Right forelimb (tissue), 1 donor: ENCODE measurements at places on chromosomes 2 and 18.

DNA sequence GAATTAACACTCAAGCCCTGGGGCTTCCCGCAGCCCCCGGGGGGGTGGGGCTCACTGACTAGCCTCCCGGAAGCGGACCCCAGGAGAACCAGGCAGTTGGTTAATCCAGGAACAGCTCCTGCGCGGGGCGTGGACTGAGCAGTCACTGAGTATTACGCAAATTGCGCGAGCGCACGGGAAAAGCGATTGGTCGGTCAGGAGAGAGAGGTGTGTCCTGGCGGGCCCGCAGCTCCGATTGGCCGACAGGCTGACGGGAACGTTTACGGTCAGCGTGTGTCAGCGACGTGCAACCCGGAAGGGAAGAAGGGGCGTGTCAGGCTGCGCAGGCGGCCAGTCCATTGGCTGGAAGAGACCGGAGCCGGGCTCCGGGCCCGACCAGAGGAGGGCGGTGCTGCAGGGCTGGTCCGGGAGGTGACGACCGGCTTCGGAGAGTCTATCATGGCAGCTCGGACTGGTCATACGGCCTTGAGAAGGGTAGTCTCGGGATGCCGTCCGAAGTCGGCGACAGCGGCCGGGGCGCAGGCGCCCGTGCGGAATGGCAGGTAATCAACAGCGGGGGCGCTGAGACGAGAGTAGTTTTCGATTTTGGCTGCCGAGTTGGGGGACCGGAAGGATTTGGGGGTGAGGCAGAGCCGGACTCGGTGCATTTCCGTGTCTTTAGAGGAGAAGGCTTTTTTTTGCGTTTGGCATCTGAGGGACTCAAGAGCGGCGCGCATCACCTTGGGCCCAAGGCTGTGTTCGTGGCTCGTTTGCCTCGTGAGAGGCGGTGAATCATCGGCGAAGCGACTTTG lies at the start of gene COQ10B:
COQ10B (plus strand) TSS at position 430 of the 791 bp plus-strand sequence; CDS start at position 439, 9 bp downstream.
- peak; percentile 99 for DNase-seq

DNA sequence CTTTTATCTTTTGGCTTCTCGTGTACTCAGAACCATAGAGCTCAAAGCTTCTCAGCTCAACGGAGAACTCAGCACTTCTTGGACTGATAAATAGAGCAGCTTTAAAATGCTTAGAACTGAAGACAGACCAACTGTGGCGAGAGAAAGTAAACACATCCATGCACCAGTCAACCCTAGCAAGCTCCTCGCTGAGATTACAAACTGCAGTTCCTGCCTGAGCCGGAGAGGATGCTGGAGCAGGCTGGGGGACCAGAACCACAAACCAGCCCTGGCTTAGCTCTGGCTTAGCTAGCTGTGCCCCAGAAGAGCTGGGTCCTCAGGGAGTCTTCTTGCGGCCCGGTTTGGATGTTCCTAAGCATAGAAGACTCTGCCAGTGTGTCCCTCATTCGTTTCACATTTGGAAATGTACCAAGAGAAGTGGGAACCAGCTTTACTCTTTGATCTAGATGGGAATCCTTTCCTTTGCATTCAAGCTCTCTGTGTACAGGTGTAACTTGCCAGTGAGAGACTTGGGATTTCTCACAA lies 5.6 kb downstream of the PAX8 start:
- DNase-seq, result no peak

- no peak for DNase-seq
Observed at GRCh38 chr2:158182676-158183295, 81.1 kb downstream of the UPP2 start.

GRCh38 chr18:47531717-47532116 lies 280.3 kb upstream of the SKOR2 start:
- DNase-seq, result no peak

GRCh38 chr2:209806318-209806717 lies 34.7 kb downstream of the UNC80 start:
- DNase-seq, result no peak

GRCh38 chr2:1546901-1547300 lies 133.6 kb downstream of the TPO start:
- no peak for DNase-seq

DNA sequence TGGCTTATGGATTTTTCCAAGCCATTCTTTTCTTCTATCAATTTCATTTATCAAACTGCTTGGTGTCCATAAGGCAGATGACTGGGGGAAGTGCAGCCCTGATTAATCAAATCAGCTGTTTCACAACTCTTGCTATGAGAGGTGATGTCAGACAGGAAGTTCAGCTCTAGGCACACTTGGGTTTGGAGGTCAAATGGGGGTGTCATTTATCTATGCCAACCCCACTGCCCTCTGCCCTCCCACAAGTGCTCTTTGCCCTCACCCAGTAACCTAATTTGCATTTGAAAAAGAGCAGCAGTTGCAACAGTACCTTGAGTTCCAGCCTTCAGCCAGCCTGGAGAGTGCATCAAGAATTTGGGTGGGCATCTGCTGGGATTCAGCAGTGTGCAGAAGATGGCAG lies 431.3 kb upstream of the SPRED2 start:
- DNase-seq, result no peak

DNA sequence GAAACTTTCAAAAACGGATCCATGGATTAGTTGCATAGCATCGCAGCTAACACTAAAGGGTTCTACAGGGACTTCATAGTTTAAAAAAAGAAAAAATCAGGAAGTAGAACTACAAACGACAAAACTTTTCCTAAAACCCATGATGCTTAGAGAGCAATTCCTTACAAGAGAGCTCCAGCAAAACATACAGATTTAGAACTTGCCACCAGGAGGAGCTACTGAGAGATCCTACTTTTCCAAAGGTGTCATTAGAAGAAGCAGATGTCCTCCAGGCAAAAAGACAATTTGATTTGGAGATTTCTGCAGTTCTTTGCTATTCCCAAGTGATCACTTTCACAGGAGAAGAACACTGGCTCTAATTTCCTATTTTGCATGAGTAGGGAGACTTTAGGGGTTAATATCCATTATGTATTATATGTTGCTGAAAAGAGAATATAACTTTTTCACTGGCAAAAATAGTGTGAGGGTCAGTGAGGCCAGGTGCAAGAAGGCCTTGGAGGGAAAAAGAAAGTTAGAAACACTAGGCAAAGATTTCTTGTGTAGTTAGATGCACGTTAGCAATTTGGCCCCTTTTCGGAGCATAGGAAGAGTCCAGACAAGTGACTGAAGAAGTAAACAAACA lies 436.2 kb downstream of the SUCLG1 start:
- DNase-seq, result no peak

DNA sequence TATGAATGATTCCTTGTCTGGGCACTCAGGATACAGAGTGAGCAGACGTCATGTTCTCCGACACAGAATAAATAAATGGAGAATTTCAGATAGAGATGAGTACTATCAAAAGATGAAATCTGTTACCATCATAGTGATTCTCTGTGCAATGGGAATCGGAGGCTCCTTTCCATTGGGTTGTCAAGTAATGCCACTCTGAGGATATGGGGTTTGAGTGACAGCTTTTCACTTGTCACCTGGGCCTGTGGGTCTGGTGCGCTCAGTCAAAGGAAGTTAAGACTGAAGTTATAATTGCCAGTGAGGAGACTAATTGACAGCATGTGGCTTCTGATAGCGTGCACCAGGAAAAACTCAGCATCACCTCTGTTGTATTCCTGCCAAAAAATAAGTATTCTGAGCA lies 387.2 kb downstream of the SOX11 start:
- no peak for DNase-seq

GRCh38 chr2:203533676-203534591 lies 1.2 kb downstream of the RAPH1 start:
- peak; percentile 58 for DNase-seq

- no peak for DNase-seq
Observed at GRCh38 chr2:107430006-107430405, 396.7 kb upstream of the RGPD4 start.

GRCh38 chr2:38692636-38693318 lies 26.9 kb downstream of the GALM start:
- no peak for DNase-seq

- DNase-seq, result no peak
Observed at GRCh38 chr2:110718990-110719389, 13.4 kb upstream of the ACOXL start.

- DNase-seq, result no peak
Observed at GRCh38 chr2:69781321-69782248, 39.7 kb downstream of the ANXA4 start.

GRCh38 chr18:57544936-57545660 lies 41.4 kb downstream of the FECH start:
- no peak for DNase-seq

DNA sequence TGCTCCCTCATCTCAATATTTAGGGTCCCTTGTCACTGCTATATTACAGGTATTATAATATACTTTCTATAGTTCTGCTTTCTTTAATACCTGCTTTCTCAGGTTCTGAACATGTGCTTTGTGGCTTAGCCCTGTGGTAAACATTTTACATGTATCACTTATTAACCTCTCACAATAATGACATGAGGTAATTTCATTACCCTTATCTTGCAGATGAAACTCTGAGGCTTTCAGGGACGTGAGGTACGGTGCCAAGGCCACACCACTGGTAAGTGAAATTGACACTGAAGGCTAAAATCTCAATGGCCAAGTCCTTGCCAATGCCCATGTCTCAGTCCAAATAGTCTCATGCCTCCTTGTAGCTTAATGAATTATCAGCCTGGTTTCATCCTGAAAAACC lies 21.7 kb downstream of the LINC00305 start:
- DNase-seq, result no peak

DNA sequence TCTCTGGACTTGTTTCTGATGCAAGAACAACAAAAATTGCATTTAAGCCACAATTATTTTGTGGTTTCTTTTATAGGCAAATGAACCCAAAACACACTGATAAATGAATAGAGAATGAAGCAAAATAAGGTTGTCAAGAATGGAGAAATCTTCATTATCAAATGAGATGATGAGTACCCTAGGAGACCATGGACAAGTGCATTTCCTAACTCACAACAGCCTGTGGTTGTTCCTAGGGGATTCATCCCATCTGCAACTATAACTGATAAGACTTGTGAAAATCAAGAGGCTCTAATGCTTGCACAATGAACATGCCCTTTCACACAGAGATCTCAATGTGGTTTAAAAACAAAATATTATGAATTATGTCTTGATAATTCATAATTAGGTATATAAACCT lies 159.9 kb downstream of the PDE1A start:
- DNase-seq, result no peak
